ENCODE measurements at places on chromosomes 5 and 9.

DNA sequence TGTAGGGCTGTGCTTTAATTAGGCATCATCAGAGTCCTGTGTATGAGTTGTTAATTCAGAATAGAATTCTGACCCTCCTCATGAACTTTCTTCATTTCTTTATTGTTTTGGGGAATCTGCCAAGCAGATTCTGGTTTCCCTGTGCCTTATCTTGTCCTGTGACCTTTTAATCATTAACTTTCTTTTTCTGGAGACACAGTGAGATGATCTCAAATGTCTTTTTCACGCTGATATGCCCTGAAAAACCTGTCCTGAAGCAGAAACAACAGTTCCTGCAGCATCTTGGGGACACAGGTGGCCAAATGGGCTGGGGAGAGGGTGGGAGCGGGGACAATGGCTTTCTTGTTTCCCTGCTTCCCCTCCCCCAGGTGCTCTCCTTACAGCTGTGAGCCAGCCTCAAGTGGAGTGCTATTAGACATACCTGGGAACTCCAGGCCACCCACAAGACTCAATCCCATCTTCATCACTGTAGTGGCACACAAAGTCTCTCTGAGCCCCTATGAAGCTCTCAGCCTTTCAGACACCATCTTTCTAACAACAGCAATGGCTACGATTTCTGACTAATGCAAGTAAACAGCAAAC is 213.8 kb downstream of the ATP10B start:
- DNase-seq: no peak

DNA sequence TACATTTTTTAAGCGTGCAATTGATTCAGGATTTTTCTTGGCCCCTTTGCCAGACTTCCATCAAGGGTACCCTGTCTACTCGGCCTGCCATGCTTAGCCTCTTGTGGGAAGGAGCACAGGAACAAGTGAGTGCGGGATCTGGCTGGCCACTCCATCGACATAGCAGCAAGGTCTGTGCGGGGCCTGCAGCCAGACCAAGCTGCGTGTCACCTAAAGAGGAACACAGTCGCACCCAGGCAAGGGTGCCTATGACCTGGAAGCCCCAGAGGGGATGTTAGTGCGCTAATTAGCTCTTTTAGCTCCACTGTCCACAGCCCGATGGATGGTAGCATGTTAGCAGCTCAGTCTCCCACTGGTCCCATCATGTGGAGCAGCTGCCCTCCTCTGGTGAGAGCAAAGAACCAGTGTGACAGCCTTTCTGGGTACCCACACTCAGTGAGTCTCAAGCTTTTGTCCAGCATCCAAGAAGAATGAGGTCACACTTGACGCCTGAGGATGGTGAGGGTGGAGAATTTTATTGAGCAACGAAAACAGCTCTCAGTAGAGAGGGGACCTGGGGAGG is 38.7 kb downstream of the FTMT start:
- no peak for DNase-seq

GRCh38 chr5:15579193-15579990 is 79.4 kb downstream of the FBXL7 start:
- no peak for DNase-seq

GRCh38 chr9:96566498-96567202 is 53.0 kb downstream of the CDC14B start:
- DNase-seq: peak; percentile 36

DNA sequence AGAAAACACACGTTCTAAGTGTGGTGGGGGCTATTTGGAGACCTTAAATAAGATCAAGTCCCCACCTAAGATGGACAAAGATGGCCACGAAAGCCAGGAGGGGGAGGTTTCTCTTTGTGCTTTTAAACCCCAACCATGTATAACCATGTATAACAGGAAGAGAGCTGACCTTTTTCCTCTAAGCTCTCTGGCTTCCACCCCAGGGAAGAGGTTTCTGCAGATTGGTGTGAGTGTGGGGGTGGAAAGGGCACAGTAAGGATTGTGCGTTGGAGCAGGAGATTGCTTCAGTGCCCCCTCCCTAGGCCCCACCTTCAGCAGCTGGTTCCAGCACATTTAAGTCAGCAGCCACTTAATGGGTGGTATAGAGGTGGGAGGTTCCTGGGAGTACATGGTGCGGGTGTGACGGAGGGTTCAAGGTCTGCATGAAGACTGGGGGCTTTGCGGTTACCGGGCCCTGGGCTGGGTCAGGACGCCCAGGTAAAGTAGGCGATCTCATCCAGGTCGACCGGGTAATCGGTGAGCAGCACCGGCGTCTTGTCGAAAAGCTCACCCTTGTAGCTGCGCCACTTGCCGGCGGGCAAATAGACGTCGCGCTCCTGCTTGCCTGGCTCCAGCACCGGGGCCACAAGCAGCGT is 6.2 kb downstream of the MYORG start:
- no peak for DNase-seq

- no peak for DNase-seq
These were observed 138.4 kb downstream of the EFNA5 start for GRCh38 chr5:107532169-107532878.

DNA sequence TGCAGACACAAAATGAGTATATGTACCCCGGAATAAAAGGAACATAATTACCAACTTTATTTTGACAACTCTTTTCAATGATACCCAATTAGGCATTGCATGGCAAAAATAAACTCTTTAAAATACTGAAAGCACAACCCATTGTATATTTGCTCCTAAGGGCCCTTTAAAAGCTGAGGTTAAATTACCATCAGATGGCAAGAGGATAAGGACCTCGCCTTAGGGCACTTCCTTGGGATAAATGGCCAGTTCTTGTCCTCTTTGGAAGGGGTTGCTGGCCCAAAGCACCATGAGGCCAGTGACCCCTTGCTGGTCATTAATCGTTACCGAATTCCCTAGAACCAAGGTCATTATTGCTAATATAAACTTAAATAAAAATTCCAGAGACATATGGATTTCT is 46.0 kb downstream of the EBF1 start:
- DNase-seq: no peak

DNA sequence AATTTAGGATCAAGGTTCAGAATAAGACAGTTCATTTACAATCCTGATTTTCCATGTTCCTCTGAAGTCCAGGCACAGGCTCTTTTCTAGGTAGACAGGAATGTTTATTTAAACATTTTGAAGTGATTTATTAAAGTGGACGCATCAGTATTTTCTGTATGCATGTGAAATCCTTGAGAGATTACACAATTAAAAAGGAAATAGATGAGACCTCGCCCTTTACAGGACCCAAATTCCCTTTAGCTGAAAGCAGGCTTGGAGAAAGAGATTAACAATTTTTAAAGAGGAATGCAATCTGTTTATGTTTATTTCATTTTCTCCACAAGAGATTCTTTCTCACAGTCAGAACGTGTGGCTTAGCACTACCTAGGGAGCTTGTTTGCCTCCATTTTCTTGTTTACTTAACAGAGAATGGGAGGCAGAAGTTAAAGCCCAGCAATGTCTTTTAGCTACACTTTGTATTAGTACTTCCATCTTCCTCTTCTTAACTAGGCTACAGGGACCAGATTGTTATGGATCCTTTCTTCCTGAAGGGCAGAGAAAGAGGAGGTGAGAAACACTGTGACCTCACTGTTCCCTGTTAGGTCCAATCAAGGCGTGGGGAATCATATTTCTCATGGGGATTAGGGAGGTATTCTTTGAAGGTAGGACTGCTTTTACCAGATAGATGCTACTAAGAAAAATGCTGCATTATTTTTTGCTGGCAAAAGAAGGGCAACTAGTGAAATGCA is 416.0 kb downstream of the SH3GL2 start:
- no peak for DNase-seq

- no peak for DNase-seq
These were observed 2.5 kb downstream of the LHX6 start for GRCh38 chr9:122226142-122226757.

DNA sequence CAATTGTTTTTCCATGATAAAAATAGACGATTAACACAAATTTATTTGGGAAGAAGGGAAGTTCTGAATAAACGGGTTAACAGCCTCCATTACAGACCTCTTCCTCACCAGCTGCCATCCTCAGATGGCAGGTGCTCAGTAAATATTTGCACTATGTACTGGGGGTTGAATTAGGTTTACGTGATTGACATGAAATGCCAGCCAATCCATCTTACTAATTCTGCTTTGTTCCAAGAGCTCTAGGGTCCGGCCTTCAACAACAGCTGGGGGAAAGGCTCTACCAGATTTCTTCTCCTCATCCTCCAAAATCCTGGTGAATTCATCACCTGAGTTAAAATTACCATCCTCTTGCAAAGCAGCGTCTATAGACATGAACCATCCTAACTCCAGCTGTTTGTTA is 104.6 kb downstream of the MTX3 start:
- DNase-seq: peak; percentile 9

DNA sequence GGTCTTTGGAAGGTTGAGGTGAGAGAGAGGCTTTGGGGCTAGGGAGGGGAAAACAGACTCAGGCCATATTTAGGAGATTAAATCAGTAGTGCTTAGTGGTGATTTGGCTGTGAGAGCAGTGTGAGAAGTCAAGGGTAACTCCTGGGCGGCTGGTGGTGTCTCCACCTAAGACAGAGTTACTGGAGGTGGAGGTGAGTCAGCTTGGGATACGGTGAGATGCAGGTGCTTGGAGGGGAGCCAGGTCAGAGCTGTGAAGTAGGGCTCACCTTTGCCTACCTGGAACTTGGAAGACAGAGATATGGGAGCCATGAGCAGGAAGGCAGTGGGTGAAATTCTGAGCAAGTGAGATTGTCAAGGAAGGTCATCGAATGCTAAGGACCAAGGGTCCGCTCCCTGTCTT is 24.5 kb downstream of the RGS3 start:
- no peak for DNase-seq

DNA sequence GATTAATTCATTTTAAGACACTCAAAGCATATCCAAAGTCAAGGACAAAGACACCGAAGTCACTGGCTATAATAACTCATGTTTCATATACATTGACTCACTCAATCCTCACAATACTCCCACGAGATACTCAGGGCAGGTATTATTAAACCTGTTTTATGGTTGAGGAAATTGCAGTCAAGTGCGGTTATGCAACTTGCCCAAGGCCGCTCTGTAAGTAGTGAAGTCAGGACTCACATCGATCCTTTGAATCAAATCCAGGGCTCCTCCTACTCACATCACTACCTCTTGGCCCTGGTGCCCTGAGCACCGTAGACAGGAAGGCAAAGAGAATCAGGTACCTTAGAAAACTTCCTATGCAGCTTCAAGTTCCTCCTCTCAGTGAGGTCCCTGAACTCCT is 87.8 kb upstream of the APC start:
- no peak for DNase-seq

- DNase-seq: no peak
These were observed 3.4 kb downstream of the G3BP1 start for GRCh38 chr5:151775025-151775606.

DNA sequence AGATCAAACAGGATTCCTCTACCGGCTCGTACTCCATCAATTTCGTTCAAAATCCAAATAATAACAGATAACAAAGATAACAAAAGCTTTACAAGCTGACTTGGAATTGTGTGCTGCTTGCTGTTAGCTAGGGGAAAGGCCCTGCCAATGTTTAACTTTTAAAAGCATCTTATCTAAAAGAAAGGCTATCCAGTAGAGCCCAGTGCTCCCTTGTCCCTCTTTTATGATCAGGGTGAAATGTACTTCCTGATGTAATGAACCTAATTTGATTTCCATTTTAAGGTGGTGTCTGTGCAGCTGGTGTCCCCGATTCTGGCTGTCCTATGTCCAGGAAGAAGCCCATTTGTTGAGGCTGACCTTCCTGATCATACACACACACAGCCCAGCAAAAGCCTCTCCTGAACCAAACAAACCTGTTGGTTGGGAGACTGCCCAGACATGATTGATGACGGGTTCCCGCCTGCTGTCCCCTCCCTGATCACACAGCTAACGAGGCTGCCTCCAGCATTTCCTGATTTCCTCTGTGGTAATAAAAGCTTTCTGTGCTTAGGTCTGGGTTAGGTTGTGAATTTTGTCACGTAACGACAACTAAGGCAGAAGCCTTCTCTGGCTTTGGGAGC is 54.1 kb downstream of the PWWP2A start:
- DNase-seq: no peak

DNA sequence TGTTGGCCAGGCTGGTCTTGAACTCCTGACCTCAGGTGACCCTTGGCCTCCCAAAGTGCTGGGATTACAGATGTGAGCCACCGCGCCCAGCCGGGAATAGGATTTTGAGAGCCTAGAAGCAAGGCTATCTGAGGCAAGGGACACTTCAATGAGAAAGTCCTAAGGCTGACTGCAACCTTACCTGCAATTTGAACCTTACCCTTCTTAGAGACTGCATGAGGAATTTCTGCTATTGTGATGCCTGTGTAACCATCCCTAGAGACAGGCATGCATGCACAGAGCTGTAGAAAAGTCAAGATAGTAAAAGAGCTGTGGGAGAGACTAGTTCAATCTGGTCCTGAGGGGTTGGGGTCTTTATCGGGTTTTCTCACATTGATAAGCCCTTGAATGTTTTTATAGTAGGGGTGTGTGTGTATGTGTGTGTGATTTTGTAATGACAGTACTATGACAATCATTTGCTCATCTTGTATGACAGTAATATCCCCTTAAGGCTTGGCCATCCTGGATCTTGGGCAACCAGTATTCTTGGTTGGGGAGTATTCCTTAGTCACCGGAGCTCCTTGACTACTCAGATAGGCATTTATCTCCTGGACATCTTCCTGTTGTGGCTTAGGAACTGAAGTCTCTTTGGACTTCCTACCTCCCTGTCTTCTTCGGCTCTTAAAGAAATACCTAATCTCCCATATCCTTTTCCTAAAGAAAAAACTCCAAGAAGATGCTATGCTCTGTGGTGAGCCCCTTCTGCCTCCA is 11.2 kb downstream of the DNAJB5 start:
- DNase-seq: no peak

DNA sequence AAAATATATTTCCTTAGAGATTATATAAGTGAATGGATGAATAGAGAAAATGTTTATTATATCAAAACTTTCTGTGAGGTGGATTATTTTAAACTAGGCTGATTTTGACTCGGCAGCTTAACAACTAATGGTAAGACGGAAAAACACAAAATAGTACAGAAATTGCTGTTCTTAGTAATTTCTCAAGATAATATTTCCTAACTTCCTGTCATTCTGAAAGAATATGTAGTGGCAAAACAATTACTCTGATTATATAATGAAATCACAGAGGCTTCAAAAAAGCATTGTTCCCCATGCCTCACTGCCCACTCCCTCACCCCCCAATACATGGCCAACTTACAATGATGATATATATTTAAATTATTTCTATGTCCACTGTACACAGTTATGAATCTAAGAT is 85.4 kb downstream of the YTHDC2 start:
- DNase-seq: no peak

GRCh38 chr5:6597557-6597956 is 35.3 kb downstream of the NSUN2 start:
- DNase-seq: no peak

Measured in NCI-H1105 treated with DMSO at 0.1 percent for 48 hours (cell line).